Smooth muscle cell of the pulmonary artery (primary cell): ENCODE measurements at places on chromosomes 16 and 17. TPM values are rescaled to one million over a fixed set of nuclear protein-coding genes. Genes with fewer than 3 reads are reported as not detected.

The HID1 gene
- total RNA-seq = 2.2 and 2.3 TPM in 2 replicates

The CDH5 gene
- 2.5 and 3.6 TPM in 2 replicates for total RNA-seq

The KRT40 gene
- not detected in 2 replicates for total RNA-seq

The CHTF8 gene
- 61.1 and 71.0 TPM in 2 replicates for total RNA-seq

The PRSS33 gene
- not detected in 2 replicates for total RNA-seq

The FOXL1 gene
- 16.4 and 17.4 TPM in 2 replicates for total RNA-seq

The NXPH3 gene
- 2.4 and 2.9 TPM in 2 replicates for total RNA-seq

The TNFRSF13B gene
- not detected in 2 replicates for total RNA-seq

The CCL1 gene
- total RNA-seq = not detected in 2 replicates

The CCL17 gene
- not detected in 2 replicates for total RNA-seq
